ENCODE measurements at places on chromosomes 1 and 21. TPM values are rescaled to one million over a fixed set of nuclear protein-coding genes. Genes with fewer than 3 reads are reported as not detected.

The VHLL gene
- 0.94 TPM for total RNA-seq

- no peak for DNase-seq
These were observed 41.8 kb downstream of the CDCP2 start for GRCh38 chr1:54110996-54111395.

DNA sequence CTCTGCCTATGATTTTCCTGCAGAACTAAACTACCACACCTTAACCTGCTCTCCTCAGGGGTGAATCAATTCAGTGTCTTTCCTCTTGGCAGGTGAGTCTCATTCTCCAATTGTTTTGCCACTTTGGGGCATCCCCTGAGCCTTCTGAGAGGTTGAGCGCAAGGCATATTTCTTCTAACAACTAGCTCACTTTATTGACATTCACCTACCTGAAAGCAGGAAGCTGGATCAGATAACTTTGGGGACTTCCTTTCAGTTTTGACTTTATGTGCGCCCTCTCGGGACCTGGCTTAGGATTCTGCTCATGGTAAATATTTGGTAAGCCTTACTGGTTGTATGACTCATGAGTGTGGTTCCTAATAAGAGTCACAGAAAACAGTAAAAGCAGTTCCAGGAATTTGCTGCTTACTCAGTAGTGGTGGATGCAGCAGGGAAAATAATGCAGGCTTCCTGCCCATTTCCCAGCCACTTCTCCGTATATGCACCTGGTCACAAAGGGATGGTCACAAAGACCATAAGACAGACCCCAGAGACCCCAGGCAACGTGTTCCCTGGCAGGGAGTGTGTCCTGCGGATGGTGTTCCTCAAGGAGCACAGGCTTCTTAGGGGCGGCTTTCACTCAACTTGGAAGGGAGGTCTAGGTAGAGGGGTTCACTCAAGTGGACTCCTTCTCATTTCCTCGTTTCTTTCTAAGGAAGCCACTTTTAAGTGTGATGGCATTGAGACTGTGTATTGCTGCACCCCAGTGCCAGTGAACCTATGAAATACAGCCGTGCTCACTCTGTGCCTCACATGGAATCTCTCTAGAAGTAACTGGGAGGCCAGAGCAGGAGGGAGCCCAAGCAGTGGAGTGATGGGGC, 22.0 kb upstream of the BATF3 start:
- no peak for DNase-seq

DNA sequence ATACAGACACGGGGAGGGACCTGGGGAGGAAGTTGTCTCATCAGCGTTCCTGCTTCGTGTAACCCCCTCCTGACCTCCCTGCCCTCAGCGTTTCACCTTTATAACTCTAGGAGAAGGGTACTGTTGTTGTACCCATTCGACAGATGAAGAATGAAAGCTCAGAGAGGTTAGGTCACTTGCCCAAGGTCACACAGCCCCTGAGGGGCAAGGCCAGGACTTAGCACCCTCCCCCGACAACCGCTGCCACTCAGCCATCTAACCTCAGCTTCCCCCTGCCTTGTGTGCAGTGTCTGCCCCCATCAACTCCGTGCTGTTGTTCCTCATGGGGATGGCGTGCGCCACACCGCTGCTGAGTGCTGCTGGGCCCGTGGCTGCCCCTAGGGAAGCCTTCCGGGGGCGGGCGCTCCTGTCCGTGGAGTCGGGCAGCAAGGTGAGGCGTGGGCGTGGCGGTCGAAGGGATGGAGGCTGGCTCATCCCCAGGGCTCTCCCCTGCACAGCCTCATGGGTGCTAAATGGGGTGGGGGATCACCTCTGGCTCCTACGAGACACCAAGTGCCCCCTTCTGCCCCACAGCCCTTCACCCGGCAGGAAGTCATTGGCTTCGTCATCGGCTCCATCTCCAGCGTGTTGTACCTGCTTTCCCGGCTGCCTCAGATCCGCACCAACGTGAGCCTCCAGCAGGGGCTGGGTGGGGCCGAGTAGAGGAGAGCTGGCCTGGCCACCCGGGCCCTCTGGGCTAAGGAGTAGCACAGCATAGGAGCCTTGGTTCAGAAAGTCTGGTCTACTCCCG, 14.0 kb downstream of the SLC66A1 start:
- no peak for DNase-seq

DNA sequence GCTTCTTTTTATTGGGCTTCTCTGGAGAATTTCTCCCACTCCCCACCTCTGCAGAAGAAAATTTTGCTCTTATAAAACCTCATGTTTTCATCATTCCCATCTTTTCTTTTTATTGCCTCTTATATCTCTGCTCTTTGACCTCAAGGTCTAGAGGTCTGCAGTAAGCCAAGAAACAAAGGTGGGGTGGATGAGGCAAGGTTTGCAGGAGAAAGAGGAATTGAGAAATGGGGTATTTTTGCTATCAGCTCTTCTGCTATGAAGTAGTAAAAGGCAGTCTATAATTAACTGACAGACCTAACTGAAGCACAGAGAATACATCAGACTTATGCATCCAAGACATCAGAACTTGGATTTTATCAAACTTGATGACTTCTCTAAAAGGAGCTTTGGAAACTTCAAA, 22.9 kb downstream of the SYT11 start:
- no peak for DNase-seq

The MIS18A gene
- 9.0 TPM for total RNA-seq

The TPR gene
- total RNA-seq, result 81.3 TPM

The LCK gene
- not detected for total RNA-seq

GRCh38 chr21:41865002-41865777, 14.0 kb downstream of the PRDM15 start:
- no peak for DNase-seq

- no peak for DNase-seq
These were observed 5.7 kb downstream of the HSPG2 start for GRCh38 chr1:21931171-21932093.

DNA sequence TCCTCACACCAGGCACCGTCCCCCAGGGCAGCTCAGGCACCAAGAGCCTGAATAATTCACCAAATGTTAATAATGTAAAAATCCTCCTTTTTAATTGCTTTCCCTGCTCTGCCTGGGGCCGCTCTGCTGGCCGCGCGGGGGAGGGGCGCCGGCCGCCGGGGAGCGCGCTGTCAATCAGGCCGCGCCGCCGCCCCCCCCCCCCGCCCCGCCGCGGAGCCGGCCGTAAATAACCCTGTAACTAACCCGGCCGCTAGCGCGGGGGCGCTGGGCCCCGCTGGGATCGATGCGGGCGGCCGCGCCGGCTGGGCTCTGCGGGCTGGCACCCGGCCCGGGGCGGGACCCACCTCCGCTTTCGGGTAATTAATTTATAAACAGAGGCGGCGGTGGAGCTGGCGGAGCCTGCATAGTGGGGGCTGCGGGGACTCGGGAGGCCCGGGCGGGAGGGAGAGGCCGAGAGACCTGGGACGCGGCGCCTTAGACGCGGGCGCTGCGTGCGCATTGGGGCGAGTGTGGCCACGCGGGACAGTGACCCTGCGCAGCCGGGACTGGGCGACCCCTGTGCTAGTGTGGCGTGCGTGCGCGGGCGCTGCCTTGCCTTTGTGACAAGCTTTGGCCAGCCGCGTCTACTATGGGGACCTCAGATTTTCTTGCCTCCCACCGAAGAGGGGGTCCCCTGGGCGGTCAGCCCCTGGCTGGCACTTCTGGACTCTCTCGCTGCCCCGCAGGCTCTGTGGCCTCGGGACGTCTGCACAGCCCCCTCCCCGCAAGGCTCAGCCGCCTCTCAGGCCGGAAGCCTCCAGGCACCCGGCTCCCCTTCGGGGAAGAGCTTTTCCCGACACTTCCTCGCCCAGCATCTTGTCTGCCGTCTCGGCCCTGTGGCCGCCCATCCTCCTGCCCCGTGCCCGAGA, 16.6 kb downstream of the SAMD11 start:
- DNase-seq, result peak; percentile 13

The SMIM1 gene
- total RNA-seq, result 2.0 TPM

The FGR gene
- 0.78 TPM for total RNA-seq

GRCh38 chr1:64039390-64039926, 164.0 kb upstream of the UBE2U start:
- no peak for DNase-seq

The VCAM1 gene
- total RNA-seq, result 24.3 TPM

DNA sequence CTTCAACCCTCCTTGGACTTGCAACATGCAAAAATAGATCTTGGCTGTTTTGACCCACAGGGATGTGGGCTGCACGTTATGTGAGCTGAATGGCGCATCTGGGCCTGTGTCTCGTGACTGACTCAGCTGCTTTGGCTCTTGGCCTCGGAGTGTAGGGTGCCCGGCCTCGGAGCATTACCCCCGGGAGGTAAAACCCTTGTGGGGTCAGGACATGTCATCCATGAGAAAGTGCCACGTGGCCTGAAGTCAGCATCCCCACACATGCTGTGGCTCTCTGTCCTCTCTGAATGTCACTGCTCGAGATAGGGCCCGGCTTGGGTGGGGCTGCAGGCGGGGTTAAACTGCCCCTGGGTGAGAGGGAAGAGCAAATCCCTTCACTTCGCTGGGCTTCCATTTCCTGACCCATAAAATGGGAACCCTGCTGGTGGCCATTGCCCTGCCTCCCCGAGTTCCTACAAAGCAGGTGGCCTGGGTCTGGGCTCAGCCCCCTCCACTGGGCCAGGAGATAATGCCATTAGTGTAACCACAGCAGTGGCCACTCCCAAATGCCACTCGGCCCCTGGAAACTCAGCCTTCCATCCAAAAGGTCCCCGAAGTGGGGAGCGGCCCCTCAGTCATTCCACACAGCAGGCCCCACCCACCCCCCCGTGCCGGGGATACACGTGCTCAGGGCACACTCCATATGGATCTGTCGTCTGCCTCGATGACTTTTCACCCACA, 22.8 kb upstream of the TSPEAR start:
- no peak for DNase-seq

DNA sequence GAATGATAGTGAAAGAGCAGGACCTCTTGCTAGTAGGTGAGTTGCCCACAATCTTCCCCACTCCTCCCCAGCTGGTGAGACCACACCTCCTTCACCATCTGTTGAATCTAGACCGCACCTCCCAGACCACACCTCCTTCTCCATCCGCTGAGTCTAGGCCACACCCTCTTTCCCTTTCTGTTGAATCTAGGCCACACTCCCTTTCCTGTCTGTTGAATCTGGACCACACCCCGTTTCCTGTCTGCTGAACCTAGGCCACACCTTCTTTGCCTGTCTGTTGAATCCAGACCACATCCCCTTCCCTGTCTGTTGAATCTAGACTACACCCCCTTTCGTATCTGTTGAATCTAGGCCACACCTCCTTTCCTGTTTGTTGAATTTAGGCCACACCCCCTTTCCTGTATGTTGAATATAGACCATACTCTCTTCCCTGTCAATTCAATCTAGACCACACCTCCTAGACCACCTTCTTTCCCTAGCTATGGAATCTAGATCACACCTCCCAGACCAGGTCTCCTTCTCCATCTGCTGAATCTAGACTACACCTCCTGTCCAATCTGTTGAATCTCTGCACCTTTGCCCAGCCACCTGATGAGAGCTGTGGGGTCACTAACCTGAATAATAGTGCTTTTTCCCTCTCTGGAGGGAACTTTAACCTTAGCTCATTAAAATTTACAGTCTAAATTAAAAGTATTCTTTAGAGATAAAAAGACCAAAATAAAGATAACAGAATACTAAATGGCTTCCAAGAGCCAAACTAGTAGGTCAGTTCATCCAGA, 116.3 kb downstream of the DAB1 start:
- no peak for DNase-seq

DNA sequence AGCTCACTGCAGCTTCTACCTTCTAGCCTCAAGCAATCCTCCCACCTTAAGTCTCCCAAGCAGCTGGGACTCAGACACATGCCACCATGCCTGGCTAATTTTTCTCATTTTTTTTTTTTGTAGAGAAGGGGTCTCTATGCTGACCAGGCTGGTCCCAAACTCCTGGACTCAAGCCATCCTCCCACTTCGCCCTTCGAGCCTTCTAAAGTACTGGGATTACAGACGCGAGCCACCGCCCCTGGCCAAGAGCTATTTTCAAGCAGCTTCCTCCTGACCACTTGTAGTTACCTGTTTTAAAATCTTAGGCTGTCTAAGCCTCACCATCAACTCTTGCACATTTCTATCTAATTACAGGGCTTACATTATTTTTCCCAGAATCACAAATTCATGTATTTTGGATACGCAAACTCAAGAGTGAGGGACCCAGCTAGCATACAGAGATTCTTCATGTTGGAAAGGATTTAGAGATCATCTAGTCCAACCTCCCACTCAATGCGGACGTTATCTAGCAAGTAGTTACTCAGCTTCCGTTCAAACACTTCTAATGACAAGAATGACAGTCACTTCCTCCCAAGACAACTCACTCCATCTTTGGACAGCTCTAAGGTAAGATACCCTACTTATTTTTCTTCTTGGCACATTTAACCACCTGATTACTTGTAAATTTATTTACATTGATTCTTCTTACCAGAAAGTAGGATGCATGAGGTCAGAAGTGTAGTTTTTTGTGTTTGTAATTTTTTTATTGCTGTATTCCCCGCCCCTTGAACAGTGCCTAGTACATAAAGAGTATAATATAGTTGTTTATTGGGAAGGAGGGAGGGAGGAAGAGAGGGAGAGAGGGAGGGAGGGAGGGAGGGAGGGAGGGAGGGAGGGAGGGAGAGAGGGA, 65.4 kb downstream of the LUZP1 start:
- no peak for DNase-seq

DNA sequence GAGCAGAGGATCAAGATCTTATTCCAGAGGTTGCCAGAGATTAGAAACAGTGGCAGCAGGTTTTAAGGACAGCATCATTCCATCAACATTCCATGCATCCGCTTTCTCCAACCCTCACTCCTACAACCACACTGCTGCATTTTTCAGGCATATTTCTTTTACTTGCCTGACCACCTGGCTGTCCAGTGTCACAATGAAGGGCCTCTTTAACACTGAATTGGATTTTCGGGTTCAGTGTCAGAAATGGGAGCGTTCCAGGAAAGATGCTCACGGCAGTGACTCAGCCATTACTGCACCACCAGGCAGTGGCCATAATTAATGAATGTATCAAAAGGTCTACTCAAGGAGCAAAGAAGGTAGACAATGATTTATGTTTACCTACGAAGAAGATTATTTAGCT, 200.4 kb upstream of the ESRRG start:
- no peak for DNase-seq

The PGLYRP3 gene
- not detected for total RNA-seq

DNA sequence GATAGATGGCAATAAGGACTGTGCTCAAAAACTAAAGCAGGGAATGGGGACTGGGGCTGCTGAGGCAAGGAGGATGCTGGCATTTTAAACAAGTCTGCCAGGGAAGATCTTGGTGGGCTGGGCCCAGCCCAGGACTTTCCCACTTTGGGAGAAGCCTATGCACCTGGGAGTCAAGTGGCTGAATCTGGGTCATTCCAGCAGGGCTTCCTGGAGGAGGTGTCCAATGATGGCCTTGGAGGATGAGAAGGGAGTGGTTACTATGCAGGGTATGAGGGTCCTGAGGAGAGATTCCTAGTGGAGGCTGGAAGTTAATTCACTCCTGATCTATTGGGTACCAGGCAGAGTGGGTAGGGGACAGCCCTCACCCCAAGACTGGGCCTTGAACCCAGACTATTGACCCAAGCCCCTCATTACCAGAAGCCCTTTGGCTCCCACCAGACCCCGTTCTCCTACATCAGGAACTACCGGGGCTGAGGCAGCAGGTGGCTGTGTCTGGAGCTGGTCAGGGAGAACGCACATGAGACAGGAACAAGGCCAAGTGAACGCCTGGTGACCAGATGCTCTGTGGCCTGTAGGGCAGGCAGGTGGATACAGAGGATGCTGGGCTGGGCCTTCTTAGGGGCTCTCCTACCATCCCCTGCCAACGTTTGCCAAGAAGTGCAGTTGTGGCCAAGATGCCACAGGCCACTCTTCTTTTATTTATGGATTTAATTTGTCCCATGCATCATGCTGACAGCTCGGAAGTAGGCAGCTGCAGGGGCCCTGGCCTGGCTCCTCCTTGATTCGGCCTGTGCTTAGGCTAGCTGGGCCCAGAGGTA, 18.3 kb upstream of the LRP8 start:
- no peak for DNase-seq

GRCh38 chr1:12097321-12097720, 34.2 kb downstream of the TNFRSF8 start:
- no peak for DNase-seq

All from occipital lobe (tissue), 3 donors.